ENCODE measurements at places on chromosomes 6 and 20.

- no peak for DNase-seq
Observed at GRCh38 chr6:143699430-143699825, 21.7 kb downstream of the PHACTR2 start.

GRCh38 chr6:10381830-10382208 is 33.1 kb downstream of the TFAP2A start:
- no peak for DNase-seq

DNA sequence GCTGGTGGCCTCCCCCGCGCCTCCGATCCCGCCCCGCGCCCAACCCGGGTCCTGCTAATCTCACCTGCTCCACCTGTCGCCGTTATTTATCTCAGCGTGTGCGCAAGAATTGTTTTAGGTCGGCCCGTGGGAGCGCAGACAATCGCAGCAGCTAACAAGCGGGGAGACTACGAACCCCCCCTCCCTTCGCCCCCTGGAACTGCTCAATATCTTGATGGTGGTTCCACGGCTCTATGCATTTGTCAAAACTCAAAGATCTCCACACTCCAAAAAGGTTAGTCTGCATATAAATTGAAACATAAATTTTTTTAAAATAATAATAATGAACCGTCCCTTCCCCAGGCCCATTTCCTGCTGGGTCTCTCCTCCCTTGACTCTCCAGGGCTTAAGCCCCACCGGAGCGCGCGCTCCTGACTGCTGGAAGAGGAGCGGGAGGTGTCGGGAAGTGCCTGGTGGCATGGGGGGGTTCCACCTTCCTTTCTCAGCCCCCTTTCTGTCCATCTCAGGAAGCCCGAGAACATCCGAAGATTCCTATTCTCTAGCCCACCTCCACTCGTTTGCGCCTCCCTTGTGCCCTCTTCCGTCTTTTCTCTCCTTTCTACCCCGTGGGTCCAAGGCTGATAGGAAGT is 1.6 kb upstream of the MDGA1 start:
- peak; percentile 75 for DNase-seq

- DNase-seq = no peak
Observed at GRCh38 chr6:35007016-35007415, 118.0 kb downstream of the ANKS1A start.

GRCh38 chr6:98835149-98836024 is 1.0 kb downstream of the POU3F2 start:
- DNase-seq = no peak

DNA sequence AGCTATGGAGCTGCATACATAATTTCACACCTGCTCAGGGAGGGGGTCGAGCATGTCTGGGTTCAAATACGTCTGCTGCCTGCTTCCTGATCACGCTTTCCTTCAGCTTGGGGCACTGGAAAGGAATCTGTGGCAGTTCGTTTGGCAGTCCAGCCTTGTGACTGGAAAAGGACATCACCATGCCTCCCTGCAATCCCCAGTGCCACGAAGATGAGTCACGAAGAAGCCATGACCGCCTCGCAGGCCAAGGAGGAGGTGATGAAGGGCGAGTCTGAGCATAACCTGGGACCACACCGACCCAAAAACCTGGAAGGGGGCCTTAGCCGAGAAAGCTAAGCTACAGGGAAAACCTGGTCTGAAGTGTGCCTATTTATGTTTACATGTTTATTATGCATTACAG is 13.1 kb downstream of the JAG1 start:
- DNase-seq = no peak

GRCh38 chr6:136609873-136610706 is 59.9 kb upstream of the MAP7 start:
- peak; percentile 26 for DNase-seq

GRCh38 chr6:113291751-113292445 is 565.2 kb upstream of the MARCKS start:
- no peak for DNase-seq

- DNase-seq = no peak
Observed at GRCh38 chr6:37965964-37966676, 146.6 kb downstream of the ZFAND3 start.

DNA sequence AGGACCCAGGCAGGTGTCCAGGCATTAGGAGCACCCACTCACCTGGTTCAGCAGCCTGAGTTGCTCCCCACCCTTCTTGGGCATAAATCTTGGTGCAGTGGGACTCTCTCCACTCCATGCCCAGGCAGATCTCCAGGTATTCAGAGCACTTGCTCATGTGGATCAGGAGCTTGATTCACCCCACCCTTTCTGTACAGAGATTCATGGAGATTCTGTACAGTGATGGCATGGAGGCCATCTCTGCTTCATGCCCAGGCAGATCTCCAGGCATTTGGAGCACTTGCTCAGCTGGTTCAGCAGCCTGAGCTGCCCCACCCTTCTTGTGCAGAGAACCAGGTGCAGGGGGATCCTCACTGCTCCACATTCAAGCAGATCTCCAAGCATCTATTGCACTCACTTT is 44.1 kb downstream of the BEND6 start:
- DNase-seq = no peak

DNA sequence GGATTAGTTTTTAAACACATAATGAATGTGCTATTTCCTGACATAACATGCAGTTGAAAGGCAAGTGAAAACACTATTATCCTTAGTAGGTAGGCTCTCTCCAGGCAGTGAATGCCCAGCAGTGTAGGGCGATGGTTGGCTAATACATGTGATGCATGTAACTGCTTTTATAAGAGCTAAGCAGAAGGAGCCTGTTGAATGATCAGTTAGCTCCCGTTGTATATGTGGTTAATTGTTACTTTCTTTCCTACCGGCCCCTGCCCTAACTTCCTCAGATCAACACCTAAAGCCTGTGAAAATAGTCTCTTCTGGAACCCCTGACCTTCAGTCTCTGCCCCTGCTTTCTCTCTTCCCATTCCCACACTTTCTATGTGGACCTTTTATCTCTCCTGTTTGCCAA is 10.5 kb downstream of the SOX4 start:
- DNase-seq = no peak

DNA sequence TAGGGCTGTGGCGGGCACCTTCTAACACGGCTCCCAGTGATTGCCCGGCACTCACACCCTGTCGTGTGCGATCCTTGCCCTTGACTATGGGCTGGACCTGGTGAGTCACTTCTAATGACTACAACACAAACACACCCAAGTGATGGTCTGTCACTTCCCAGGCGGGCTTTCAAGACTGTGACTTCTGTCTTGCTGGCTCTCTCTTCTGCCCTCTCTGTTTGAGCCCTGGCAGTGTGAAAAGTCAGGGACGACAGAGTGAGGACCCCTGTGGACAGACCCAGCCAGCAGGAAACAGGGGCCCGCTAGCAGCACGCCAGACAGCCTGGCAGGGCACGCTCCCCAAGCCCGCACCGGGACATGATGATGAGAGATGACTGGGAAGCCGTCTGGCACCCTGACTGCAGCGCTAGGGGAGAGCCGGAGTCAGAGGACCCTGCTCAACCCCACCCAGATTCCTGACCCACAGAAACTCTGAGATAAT is 43.0 kb downstream of the KIF16B start:
- no peak for DNase-seq

DNA sequence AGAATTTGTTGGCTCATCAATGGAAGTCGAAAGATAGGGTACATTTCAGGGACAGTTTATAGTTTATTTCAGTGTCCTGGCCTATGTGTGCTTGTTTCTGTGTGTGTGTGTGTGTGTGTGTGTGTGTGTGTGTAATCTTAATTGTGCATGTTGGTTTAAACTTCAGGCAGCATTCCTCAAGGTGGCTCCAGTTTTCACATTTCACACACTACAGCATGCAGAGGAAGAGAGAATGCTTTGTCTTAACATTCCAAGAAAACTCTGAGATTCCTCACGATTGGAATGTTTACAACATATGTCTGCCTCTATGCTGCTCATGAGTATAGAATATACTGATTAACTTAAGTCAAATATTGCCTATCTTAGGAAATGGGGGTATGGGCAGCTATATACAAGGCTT is 332.6 kb upstream of the EPHA7 start:
- DNase-seq = no peak

- no peak for DNase-seq
Observed at GRCh38 chr6:3739311-3739897, 12.1 kb downstream of the PXDC1 start.

DNA sequence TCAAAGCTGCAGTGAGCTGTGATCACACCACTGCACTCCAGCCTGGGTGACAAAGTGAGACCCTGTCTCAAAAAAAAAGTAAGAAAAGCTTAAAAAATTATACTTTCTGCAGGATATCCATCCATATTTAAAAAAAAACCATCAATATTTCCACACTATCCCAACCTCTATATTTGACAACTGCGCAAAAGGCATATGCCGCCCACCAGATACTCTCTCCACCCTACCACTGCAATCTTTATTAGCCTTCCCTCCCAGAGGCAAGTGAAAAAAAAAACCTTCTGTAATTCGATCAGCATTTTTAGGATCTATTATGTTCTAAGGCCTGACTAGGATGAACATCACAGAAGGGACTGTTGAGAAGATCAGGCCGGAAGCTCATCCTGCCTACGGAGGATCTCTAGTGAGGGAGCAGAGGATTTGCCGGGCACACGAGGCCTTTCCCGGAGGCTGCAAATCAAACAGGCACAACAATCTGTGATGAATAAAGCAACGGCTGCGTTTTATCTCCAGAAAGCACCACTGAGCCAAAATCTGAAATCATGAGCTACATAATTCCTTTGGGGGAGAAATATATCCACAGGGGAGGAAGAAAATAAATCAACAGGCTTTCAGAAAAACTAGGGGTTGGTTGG is 65.9 kb downstream of the GFOD1 start:
- DNase-seq = no peak

DNA sequence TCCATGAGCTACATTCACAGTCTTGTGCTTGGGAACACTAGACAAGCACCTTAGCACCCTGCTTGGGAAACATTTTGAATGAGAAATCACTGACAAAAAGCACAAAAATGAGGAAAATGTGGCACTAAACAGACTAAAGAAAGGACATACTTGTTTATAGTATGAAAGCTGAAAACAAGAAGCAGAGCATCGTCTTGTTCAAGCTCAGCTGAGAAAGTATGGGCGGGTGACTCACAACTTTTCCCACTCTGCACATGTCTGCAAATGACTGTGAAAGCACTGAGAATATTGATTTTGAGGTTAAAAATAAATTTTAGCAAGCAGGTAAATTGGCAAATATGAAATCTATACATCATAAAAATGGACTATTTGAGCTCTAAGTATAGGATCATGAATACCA is 725.3 kb downstream of the COL12A1 start:
- no peak for DNase-seq

DNA sequence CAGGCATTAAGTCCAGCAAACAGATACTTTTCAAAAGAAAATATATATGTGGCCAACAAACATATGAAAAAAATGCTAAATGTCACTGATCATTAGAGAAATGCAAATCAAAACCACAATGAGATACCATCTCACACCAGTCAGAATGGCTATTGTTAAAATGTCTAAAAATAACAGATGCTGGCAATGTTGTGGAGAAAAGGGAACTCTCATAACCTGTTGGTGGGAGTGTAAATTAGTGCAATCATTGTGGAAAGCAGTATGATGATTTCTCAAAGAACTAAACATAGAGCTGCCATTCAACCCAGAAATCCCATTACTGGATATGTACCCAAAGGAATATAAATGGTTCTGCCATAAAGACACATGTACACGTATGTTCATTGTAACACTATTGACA is 20.6 kb downstream of the KCNQ5 start:
- no peak for DNase-seq

- DNase-seq = no peak
Observed at GRCh38 chr20:16459019-16459700, 114.1 kb downstream of the KIF16B start.

DNA sequence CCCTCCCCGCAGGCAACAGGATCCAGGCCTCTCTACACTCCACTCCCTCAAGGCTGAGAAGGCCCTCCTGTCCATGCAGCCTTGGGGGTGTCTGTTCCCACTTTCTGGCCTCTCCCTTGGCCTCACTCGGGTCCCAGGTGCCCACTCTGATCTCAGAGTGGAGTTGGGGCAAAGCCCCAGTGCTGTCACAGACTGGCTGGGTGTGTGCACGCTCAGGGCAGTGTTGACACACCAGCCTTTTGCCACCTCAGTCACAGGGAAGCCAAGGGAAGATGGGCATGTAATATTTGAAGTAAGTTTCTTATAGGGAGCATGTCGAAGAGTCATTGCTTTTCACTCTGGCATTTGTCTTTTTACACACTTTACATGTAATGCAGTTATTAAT is 44.9 kb downstream of the HLA-DRA start:
- no peak for DNase-seq

GRCh38 chr6:159616456-159616855 is 76.6 kb downstream of the SOD2 start:
- no peak for DNase-seq

GRCh38 chr6:26420688-26421171 is 18.7 kb downstream of the BTN3A1 start:
- DNase-seq = peak; percentile 46

DNA sequence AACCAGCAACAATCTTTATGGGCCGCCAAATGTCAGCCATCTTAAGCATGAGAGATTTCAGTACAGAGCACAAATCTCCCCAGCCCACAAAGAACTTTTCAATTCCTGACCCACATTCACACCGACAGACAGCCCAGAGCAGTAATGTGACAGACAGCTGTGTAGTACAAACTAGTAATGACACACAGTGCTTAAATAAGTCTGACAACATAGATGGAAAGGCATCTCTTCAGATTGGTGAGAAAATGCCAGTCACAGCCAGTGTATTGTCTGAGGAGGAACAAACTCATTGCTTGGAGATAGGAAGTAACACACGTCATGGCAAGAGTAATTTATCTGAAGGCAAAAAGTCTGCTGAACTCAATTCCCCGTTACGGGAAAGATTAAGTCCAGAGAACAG is 36.0 kb downstream of the KIZ start:
- no peak for DNase-seq

DNA sequence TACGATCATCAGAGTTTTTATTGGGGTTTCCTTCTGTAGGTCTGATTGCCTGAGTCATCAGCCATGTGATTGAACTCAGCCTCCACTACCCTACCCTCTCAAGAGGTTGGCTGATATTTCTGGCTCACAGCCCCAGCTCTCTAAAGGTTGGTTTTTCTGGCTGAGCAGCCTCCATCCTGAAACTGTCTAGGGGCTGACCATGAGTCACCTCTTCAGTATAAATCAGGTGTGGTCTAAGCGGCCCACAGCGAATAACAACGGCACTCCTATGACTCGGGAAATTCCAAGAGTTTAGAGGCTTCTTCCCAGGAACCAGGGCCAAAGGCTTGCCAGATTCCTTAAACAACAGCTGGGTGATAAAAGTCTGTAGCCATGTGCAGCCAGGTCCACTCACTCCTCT is 115.5 kb downstream of the SOD2 start:
- no peak for DNase-seq

DNA sequence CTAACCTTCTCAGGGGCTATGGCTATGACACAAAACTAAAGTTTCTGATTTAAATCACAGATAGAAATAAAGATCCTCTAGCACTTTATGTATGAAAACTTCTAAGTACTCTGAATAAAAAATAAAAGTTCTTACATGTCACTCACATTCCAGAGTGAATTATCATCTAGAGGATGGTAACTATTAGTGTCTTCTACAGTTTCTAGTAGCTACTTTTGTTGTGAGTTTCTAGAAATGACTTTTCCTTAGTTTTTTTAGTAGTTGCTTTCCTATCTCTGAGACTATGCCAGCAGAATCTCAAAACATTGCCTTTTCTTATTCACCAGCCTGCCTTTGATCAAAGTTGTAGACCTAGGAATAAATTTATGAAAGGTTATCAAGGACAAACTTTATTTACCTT is 10.1 kb downstream of the ZNF318 start:
- DNase-seq = no peak
